ENCODE measurements at places on chromosomes 5 and 9. TPM values are rescaled to one million over a fixed set of nuclear protein-coding genes. Genes with fewer than 3 reads are reported as not detected.

The SOHLH1 gene
- total RNA-seq: not detected

The FAM221B gene
- not detected for total RNA-seq

The ZDHHC21 gene
- 24.6 TPM for total RNA-seq

The ACTBL2 gene
- total RNA-seq: not detected

The PIP5K1B gene
- total RNA-seq: 0.13 TPM

The TMC1 gene
- total RNA-seq: 0.99 TPM

The PNPLA7 gene
- total RNA-seq: 0.20 TPM

The GABRP gene
- total RNA-seq: 0.33 TPM

The PDZD2 gene
- total RNA-seq: 1.6 TPM

The SH3GL2 gene
- total RNA-seq: 0.79 TPM

The PCDHA7 gene
- 0.33 TPM for total RNA-seq
